ENCODE measurements at places on chromosomes 3 and 15.

DNA sequence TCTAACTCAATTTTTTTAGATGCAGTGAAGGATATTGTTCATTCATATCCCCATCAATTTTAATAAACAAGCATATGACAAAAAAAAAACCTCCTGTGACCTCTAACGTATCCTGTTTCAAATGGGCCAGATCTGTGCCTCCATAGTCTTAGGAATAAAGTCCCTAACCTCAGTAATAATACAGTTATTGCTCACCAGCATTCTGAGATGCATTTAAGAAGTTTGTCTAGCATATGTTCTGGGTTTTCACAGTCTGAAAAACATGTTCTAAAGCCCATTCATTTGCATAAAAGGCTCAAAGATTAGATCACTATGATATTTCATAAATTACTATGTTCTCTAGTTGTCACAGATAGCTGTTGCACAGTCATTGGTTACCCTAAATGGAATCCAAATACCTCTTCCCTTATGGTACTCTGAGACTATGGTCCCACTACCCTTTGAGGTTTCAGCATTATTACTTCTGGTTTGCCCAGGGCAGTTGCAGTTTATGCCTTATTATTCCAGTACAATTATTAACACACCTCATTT lies 190.1 kb downstream of the ZIC4 start:
- DNase-seq, result no peak

DNA sequence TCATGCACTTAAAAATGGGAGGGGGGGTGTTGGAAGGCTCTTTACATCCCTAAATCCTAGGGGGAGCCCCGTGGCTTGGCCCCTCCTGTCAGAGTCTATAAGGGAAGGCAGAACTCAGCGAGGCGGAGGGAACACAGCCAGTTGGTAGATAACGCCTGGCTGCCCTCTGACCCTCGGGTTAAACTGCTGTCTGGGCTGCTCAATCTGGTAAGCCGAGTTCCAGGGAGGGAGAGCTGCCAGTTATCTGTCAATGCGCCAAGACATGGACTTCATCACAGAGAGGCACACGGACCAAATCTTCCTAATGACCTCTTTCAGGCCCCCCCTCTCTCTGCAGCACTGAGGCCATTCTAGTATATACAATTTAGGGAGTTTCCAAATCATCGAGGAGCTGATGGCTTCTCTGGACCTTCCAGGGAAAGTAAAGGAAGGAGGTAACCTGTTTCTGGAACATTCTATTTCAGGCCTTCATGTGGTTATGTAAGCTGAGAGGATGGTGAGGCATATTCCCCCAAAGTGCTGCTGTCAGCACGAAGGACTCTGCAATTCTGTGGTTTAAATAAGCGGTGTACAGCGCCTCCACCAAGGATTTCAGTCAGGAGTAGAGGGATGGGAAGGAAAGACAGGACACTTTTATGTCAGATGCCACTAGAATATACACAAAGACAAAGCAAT lies 349.0 kb downstream of the MCTP2 start:
- DNase-seq, result no peak

- DNase-seq, result no peak
Observed at GRCh38 chr15:83993591-83993990, 242.0 kb upstream of the GOLGA6L4 start.

DNA sequence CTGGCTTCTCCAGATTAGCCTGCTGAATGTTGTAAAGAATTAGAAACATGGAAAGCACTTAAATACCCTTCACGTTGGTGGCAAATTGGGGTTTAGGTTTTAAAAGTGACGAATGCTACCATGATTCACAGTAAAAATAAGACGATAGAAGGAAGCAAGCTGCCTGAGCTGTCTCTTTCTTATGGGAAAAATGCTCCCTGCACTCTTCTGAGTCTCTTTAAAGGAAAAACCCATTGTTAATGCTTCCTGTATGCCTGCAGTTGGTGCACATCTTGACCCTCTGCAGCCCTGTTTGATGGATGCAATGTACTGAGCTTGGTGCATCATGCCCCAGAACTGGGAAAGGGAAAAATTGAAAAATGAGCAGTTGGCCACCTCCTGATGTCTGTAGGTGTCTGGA lies 258.6 kb upstream of the RASGRP1 start:
- no peak for DNase-seq

DNA sequence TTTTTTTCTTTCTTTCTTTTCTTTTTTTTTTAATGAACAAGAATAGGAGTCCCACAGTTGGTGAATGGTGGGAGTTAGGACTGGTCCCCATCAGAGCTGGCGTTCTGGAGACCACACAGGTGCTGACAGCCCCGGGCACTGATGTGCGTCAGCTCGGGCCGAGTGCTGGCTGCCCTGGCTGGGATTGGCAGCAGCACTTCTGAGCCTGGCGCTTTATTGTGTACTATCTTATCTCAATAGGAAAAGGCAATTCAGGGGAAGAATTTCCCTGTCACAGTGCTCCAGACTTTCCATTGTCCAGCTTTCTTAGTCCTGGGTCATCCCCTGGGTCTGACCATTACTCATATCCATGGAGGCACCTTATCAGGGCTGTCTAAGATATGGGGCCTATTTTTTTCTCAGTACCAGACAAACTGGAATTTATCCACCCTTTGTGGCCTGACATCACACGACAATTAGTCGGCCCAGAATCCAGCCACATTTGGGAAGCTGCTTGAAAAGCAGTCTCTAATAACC lies 54.1 kb downstream of the TMEM44 start:
- DNase-seq, result no peak

Data from erythroblast (primary cell).